ENCODE measurements at places on chromosomes 3 and 15.
A peak's percentile ranks its signal among the peaks of the same experiment; 100 is the strongest.

DNA sequence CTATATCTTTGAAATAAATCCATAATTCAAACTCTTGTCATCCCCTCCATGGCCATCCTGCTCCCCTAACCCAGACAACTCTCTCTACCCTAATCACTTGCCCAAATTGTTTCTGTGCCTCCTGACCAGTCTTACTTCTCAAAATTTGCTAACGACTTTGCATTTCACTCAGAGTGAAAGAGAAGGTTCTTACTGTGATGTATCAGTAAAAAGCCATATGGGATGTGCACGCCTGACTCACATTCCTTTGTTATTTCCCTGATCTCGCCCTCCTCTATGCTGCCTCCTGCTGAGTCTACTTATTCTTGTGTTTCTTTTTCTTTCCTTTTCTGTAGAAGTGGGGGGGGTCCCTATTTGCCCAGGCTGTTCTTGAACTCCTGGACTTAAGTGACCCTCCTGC, 487.2 kb upstream of the FRG2C start:
- no peak for DNase-seq

GRCh38 chr3:105842943-105843342, 25.9 kb downstream of the CBLB start:
- DNase-seq = no peak

DNA sequence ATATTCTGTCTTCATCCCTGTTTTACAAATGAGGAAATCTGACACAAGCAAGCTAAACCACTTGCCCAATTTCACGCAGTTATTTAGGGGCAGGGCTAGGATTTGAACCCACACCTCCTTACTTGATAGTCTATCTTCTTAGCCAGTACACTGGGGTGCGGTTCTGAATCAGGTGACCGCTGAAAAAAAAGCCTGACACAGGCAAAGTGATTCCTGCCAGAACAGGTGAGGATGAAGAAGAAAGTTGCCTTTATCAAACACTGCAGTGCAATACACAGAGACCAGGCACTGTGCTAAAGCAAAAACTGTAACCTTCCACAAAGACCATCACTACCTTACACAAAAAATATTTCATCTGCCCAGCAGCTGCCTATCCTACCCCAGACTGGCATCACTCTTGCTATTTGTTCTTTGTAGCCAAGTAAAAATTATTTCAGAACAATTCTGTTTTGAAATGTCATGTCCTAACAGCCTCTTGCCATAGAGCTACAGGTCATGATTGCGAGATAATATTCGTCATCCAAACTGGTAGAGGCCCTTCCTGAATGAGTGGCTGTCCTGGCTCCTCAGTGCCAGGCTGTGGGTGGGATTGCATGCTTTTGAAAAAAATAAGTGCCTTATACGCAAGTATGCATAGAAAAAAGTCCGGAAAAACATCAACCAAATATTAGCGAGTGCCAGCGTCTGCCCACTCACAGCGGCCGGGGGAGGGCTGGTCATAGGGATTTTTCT, 142.3 kb upstream of the TPM1 start:
- no peak for DNase-seq

GRCh38 chr3:122977746-122978466, 49.7 kb downstream of the SEMA5B start:
- no peak for DNase-seq

- DNase-seq = no peak
These were observed 20.2 kb upstream of the UTS2B start for GRCh38 chr3:191350396-191351090.

DNA sequence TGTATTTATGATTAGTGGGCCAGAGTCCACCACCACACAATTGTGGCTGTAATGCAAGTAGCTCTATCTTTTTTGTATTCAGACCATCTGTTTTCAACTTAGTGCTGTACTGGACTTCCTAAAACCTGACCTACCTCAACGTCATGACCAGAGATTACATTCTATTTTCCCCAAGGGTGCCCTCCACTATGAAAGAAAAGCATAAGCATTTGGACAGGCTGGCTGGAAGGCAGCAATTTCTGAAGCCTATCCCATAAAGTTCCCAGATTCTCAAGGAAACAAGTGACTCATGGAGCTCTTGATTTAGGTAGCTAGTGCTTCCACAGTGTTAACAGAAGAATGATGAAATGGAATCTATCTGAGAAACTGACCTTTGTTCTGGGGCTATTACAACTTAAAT, 75.8 kb downstream of the COL8A1 start:
- no peak for DNase-seq

- no peak for DNase-seq
These were observed 34.6 kb downstream of the CTXND1 start for GRCh38 chr15:80217327-80217900.

DNA sequence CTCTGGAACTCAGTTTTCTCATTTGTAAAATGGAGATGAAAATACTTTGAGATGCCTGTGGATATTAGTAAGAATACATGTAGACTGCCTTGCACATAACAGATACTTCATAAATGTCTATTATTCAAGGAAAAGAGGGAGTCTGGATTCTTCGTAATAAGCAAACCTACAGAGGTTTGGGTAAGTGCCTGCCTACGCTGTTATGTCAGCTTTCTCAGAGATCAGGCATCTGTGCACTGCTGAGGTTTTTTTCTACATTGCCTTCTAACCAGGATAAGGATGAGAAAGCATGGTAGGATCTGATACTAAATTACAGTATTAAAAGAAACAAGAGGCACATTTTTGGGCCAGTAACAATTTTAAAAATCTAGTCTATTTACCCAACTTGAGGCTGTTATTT, 10.9 kb downstream of the MCTP2 start:
- DNase-seq = no peak

- DNase-seq = no peak
These were observed 58.9 kb upstream of the ULK4 start for GRCh38 chr3:42020684-42021307.

DNA sequence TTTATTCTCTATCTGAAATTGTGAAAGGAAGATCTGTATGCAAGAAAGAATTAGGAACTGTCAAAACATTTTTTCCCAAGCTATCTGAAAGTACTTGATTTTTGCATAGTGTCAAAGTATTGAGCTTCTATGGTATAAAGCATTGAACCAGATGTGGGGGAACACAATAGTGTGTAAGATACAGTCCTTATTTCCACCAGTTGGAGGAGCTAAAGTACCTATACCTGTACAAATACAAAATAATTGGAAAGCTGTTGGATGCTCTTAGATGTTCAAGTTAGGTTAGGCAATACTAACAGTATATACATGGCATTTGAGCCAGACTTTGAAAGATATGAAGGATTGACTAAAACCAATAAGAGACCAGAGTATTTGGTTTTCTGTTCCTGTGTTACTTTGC, 148.4 kb downstream of the B3GALNT1 start:
- no peak for DNase-seq

- DNase-seq = peak; percentile 75
These were observed 74.8 kb downstream of the IL20RB start for GRCh38 chr3:137032465-137033120.

DNA sequence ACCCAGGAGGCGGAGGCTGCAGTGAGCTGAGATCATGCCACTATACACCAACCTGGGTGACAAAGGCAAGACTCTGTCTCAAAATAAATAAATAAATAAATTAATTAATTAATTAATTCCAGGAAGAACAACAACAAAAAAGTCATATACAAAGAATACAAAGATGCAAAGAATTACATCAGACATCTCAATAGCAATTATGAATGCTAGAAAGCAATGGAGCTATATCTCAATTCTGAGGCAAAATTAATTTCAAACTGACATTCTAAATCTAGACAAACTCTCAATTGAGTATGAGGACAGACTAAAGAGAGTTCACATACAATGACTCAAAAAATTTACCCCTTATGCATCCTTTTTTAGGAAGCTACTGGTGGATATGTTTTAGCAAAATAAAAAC, 69.6 kb upstream of the CTNNB1 start:
- no peak for DNase-seq

DNA sequence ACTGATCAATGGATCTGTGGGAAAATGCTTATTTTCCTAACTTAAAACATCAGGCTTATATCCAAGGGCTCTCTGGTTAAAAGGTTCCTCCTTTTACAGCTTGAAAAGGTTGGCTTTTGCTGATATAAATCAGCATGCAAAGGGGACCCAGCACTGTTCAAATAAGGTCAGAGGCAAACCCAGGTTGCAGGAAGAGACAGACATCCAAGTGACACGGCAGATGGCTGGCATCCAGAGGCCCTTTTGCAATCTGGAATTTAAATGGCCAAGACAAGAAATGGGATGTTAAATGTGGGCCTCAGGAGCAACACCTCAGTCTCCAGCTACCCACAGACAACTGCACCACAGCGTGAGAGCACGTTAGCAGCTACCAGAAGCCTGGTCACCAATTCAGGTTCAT, 6.3 kb downstream of the SH3BP5 start:
- no peak for DNase-seq

GRCh38 chr3:84724877-84725276, 233.9 kb upstream of the CADM2 start:
- no peak for DNase-seq

- no peak for DNase-seq
These were observed 524 bp upstream of the TOPBP1 start for GRCh38 chr3:133662278-133662651.

DNA sequence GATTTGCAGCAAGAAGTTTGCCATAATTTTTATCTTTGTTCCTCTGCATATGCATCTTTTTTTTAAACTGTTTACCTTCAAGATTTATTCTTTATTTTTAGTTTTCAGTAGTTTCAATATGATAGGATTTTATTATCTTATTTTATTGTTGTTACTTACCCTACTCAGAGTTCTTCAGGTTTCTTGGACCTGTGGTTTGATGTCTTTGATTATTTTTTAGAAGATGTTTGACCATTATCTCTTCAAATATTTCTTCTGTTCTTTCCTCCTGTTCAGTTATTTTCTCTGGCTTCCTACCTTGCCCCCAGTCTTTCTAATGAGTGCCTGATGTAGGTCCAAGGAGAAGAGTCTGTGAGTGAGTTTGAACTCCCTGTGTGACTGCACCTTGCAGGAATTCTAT, 137.7 kb downstream of the FILIP1L start:
- no peak for DNase-seq

All from stimulated activated CD4-positive, alpha-beta T cell treated with anti-CD3 and anti-CD28 coated beads, TNF-alpha, amount 100 ng/mL, for 1 hour (primary cell).